NCI-H2081 (cell line): ENCODE measurements at places on chromosomes 4 and X.

DNA sequence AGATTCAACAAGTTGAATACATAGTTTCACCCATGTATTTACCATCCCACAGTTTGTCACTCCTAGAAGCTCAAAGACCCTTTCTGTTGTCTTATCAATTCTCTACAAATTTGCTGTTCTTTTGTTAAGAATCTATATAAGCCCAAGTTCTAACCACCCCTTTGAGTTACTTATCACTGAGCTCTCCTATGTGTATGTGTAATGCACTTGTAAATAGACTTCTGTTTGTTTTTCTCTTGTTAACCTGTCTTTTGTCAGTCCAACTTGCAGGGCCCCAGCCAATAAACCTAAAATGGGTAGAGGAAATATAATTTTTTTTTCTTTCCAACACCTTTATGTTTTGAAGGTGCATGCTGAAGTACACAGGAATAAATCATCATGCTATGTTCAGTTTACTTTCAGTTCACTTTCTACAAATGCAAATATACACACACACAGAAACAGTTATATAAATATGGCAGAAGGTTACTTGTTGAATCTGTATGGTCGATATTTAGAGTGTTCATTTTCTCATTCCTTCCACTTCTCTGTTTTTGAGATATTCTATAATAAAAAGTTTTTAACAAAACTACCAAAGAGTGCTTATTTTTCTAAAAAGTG is 22.3 kb upstream of the CLOCK start:
- DNase-seq = no peak

DNA sequence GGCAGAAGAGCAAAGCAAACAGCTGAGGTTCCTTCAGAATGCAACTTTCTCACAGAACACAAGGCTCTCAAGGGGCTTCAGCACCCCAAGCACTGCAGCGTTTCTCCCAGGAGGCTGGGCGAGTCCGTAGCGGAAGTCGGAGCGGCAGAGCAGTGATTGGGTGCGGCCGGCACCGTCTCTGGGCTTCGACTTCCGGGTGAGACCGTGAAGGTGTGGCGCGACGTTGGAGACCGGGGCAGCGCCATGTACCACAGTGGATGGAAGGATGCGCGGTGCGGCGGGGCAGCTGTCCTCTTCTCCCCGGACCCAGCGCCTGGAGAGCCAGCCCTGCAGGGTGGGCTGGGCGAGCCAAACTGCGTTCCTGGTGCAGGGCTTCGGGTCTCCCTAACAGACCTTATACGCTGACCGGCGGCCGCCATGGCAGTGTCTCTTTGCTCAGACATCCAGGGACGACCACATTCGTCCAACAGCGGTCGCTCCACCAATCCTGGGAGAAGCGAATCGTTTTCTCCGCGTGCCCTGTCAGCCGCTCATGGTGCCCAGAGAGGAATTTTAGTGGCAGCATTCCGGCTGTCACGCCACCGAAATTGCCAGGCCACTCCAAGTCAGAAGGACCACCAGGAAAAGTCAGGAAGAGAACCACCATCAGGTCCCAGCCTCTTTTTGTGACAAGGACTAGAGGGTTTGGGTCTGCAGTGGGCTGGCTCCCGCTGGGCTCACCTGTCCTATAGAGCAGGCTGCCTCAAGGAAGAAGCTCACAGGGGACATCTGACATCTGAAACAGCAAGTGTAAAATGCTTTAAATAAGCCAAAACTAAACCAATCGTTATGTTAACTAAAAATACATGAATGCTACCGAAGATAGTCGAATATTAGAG is 20.5 kb downstream of the TRIM61 start:
- peak; percentile 84 for DNase-seq

DNA sequence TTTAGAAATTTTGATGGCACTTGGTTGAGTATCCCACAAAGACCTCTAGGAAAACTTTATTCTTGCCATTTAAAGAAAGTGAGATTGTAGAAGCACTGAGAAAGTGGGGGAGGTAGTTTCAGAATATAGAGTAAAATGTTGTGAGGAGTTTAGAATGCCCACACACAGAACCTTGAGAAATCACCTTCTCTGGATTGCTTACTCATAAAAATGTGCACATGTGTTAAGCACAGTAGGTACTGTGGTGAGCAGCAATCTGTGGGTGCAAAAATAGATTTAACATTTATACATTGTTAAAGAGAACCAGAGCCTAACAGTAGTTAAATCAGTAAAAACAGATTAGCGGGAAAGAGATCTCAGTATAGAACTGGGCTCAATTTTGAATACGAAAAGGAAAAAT is 201.2 kb upstream of the NWD2 start:
- DNase-seq = no peak

- no peak for DNase-seq
These were observed 1.3 kb downstream of the G3BP2 start for GRCh38 chr4:75671802-75672421.
